ENCODE measurements at places on chromosomes 6 and 20.

DNA sequence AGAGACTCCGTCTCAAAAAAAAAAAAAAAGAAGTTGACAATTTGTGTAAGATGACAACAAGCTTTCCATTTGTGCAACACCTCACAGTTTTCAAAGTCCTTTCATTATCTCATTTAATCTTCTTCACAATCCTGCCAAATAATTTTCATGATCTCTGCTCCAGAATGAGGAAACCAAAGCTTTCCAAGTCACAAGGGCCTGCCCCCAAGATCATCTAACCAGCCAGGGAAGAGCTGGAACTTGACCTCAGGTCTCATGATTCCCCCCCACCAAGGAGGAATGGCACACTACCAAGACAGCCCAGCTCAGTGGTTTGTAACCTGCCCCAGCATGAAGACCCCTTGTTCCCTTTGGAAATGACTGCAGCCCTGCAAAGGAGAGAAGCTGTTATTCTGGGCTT lies 74.0 kb upstream of the PIM1 start:
- DNase-seq: no peak

DNA sequence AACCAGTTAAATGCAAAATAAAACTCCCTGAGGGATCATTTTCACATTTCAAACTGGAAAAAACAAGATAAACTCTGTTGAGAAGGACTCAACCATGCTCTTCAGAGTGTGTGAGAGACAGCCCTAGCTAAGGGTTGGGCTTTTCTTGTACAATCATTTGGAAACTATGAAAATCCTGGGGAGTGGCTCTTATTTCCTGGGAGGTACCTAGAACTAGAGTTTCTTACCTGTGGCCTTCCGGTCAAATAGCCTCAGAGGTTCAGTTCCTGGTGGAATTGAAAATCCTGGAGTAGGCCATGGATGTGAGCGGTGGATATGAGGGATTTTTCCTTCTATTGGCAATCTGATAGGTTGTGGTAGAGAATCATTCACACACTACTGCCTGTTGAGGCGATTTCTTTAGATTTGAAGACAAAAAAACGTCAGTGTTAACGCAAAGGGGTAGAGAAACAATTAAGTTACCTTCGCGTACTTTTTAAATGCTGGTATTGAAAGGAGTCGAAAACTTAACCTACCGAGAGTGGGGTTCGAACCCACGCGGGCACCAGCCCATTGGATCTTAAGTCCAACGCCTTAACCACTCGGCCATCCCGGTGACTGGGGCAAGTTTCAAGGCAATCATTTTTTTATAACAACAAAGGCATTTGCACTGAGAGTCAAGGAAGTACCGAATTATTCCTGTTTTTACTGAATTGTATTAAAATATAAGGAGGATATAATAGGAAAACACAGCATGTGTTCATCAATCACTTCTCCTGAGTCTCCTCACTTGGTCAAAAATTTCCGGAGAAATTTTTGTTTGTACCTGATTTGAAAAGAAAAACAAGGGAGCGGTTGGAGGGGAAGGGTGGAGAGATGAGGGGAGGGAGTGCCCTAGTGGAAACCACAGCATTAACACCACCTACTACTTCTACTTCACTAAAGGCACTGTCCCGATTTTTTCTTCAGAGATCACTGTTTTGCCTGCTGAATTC lies 191.3 kb downstream of the OR2B2 start:
- DNase-seq: no peak

DNA sequence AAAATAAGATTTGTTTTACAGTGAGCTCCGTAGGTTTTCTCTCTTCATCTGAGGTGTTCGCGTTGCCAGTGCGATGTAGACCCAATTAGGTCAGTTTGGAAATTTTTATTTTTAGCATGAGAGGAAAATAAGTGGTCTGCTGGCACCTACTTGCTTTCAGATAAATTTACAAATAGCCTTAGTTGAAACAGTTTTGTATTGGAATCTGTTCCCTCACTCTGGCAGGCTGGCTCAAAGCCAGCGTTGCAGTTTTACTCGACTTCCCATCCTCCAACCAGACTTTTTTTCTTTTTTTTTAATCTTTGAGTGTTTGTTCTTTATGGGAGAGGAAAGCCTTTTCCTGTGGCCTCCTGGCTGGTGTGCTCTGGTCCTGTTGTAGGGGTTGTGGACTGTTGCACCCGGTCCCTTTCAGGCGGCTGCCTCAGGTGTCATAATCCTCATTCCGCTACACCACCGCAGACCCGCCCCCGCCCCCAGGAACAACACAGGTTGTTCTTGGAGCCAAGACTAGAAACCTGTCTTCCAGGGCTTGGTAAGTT lies 46.7 kb downstream of the TIAM2 start:
- DNase-seq: no peak

DNA sequence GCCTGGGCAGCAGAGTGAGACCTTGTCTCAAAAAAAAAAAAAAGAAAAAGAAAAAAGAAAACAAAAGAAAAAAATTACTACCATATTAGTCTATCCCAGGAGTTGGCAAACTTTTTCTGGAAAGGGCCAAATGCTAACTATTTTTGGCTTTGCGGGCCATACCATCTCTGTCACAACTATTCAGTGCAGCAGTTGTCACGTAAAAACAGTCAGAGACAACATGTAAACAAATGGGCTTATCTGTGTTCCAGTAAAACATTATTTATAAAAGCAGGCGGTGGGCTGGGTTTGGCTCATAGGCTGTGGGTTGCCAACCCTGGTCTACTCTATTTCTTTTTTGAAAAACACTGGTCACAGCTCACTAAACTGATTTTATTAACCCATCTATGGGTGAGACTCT lies 53.4 kb downstream of the EYA2 start:
- no peak for DNase-seq

- no peak for DNase-seq
Measured at GRCh38 chr6:123855506-123855905, 51.8 kb downstream of the NKAIN2 start.

DNA sequence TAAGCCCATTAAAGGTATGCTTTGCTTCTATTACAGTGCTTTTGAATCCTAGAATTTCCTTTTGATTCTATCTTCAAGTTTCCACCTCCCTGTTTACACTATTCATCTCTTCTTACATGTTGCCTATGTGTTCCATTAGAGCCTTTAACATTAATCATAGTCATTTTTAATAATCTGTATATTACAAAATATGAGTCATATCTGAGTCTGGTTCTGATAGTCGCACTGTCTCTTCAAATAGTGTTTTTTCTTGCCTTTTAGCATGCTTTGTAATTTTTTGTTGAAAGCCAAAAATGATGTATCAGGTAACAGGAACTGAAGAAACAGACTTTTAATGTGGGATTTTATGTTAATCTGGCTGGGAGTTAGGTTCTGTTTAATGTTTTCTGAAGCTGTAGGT lies 68.4 kb downstream of the DNAAF9 start:
- DNase-seq: no peak

- DNase-seq: no peak
Measured at GRCh38 chr6:10434235-10434634, 19.4 kb upstream of the TFAP2A start.

GRCh38 chr6:20891161-20891560 lies 356.9 kb downstream of the CDKAL1 start:
- no peak for DNase-seq

DNA sequence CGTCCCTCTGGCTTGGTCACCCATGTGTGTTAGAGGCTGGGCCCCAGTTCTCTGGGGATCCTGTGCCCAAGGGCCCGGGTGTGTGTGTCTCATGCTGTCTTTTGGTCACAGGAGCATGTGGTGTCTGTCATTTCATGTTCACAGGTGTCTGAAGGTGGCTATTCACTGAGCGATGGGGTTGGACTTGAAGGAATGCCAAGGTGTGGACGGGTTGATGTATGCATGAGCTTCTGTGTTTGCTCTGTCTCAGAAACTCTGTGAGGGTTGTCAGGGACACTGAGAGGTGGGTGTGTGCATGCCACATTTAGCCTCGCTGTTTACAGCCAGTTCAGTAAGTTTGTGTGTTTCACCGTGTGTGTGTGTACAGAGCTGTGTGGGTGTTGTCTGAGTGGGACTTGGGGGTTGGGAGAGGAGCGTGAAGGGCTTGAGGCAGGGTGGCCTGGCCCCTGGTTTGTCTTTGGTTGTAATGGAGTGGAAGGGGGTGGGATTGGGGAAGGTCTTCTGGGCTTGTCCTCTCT lies 1.2 kb downstream of the DDR1 start:
- DNase-seq: no peak

DNA sequence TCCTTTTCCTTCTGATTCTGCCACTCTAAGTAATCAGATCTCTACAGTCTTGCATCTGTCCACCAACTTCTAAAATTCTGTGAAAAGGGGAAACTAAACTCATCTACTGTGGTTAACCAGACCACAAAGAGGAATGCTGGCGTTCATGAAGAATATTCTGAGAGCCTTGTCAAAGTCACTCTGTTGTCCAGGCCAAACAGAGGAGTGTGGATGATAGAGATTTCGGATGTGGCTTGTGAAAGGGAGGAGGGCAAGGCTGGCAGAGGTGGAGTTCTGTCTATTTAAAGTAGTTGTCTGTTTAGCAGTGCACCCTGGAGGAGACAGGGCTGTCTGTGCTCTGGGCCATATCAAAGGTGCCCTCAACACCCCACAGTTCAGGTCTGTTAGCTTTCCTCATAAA lies 33.9 kb downstream of the CCN2 start:
- no peak for DNase-seq

GRCh38 chr6:162697872-162698403 lies 29.6 kb downstream of the PRKN start:
- no peak for DNase-seq

- no peak for DNase-seq
Measured at GRCh38 chr6:1913577-1913976, 303.9 kb downstream of the FOXC1 start.

GRCh38 chr20:38673725-38674091 lies 50.6 kb upstream of the SLC32A1 start:
- DNase-seq: no peak

- DNase-seq: no peak
Measured at GRCh38 chr6:24631671-24632070, 14.3 kb downstream of the KIAA0319 start.

- no peak for DNase-seq
Measured at GRCh38 chr6:126804332-126805064, 314.0 kb upstream of the RSPO3 start.

- DNase-seq: no peak
Measured at GRCh38 chr20:57211908-57212533, 54.4 kb downstream of the BMP7 start.

- DNase-seq: no peak
Measured at GRCh38 chr6:117927866-117928265, 20.8 kb downstream of the SLC35F1 start.

- DNase-seq: no peak
Measured at GRCh38 chr20:18835466-18836256, 22.1 kb downstream of the SCP2D1 start.

- DNase-seq: no peak
Measured at GRCh38 chr6:36422714-36423100, 19.9 kb downstream of the PXT1 start.

DNA sequence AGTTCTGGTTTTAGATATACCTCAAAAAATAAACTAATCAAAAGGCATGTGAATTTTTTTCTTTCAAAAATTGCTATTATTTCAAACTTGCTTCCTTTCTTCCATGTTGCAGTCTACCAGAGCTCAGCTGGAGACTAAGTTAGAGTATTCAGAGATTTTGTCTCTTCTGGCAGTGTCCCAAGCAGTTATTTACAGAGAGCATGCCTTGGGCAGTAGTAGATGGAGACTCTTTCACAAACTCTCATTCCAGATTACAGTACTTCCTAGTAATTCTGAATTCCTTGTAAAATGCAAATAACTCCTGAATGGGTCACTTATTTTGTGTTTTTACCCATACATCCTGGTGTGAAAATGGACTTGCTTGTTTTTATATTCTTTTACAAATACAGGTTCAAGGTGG lies 703.4 kb downstream of the EPHA7 start:
- DNase-seq: no peak

DNA sequence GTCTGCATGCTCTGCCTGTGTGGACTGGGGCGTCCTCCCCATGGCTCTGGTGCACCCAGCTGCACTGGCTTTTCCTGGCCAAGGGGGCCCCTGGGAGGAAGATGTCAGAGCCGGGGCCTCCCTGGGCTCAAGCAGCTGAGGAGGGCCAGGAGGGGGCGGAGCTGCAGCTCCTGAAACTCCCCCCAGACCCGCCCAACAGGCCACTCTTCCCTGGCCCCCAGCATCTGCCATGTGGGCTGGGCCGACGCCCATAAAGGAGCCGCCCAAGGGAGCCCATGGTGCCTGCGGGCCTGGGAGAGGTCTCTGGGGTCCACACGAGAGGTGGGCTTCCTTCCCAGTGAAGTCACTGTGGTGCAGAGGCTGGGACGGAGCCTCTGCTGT lies 4.0 kb downstream of the RBBP8NL start:
- no peak for DNase-seq

All from activated CD4-positive, alpha-beta T cell treated with anti-CD3 and anti-CD28 coated beads for 4 hours (primary cell).